ENCODE measurements at places on chromosomes 13 and 19.
A peak's percentile ranks its signal among the peaks of the same experiment; 100 is the strongest.

GRCh38 chr19:33717878-33718277 is 78.8 kb upstream of the KCTD15 start:
- DNase-seq = no peak
- no peaks in the 10 kb centered on the region for H3K27me3 ChIP-seq
- no peak overlapping the region for H3K4me3 ChIP-seq
- no peaks in the 10 kb centered on the region for H3K4me1 ChIP-seq

DNA sequence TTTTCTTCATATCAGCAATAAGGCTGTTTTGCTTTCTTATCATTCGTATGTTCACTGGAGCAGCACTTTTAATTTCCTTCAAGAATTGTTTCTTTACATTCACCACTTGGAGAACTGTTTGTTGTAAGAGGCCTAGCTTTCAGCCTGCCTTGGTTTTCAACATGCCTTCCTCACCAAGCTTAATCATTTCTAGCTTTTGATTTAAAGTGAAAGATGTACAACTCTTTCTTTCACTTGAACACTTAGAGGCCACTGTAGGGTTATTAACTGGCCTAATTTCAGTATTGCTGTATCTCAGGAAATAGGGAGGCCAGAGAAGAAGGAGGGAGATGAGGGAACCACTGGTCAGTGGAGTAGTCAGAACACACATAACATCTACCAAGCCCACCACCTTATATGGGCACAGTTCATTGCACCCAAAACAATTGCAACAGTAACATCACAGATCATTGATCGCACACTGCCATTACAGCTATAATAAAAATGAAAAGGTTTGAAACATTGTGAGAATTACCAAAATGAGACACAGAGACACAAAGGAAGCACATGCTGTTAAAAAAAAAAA is 181.4 kb upstream of the TUBA3C start:
- H3K4me3 ChIP-seq = no peak overlapping the region
- DNase-seq = no peak
- no peaks in the 10 kb centered on the region for H3K36me3 ChIP-seq
- H3K27me3 ChIP-seq = no peaks in the 10 kb centered on the region

DNA sequence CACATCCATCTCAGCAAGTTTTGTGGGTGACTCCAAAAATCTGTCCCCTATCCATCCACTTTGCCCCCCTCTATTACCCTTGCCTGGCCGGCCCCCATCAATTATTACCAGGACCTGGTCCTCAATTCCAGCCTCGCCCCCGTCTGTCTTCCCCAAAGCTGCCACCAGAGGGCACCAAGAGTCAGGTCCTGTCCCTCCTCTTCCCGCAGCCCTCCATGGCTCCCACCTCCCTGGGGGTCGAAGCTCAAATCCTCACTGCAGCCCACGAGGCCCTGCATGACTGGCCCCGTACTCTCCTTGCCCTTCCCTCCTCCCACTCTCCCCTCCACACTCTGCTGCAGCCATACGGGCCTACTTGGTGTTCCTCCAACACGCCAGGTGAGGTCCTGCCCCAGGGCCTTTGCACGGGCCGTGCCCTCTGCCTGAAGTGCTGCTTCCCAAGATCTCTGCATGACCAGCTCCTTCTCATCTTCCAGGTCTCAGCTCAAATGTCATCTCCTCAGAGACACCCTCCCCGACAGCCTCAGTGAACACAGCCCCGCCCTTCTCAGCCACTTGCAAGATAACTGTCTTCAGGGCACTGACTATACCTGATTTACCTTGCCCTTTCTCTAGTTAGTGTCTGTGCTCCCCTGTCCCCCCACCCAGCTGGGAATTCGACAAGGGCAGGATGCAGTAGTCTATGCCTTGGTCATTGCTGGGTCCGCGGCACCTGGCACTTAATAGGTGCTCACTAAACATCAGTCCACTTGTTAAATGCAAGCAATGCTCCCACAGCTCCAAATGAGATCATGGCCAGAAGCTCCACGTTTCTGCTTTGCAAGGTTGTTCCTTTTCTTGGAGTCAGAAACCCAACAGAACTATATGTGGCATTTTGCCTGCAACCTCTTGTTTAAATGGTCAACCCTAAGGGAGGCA is 16.8 kb upstream of the SEMA6B start:
- no peak overlapping the region for H3K4me3 ChIP-seq
- peak; percentile 37 for DNase-seq
- H3K36me3 ChIP-seq = no peaks in the 10 kb centered on the region
- H3K4me1 ChIP-seq = no peaks in the 10 kb centered on the region
- no peak overlapping the region for H3K27ac ChIP-seq
- H3K27me3 ChIP-seq = peaks cover 28% of the 10 kb centered on the region

DNA sequence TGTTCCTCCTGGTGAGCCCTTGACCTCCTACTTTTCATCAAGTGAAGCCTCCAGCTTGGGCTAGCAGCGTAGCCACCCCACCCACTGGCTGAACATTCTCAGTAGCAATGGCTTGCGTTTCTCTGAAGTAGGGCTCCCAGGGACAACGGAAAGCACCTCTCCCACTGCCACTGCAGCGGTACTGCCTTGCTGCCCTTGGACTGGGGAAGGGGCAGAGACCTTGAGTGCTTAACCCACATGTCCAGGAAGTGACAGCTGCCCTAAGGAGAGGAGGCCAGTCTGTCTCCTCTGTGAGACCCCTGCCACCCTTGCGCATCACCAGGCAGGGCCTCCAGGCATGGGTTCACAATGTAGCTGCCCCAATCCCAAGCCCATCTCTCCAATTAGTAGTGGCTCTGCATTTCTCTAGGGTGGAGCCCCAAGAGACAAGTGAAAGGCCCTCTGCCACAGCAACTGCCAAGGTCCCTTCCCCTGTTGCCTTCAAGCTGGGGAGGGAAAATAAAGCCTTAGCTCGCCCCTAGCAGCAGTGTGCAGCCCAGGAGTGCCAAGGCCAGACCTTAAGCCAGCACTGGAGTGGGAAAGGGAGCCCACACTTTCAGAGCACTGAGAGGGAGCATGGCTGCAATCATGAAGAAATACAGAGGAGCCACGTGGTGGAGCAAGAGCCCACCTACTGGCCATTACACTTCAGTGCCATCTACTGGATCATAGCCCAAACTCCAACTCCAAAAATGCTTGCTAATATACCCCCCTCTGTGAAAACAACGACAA is 175.9 kb upstream of the TRPC4 start:
- no peaks in the 10 kb centered on the region for H3K4me1 ChIP-seq
- DNase-seq = no peak
- H3K36me3 ChIP-seq = no peaks in the 10 kb centered on the region
- H3K27me3 ChIP-seq = no peaks in the 10 kb centered on the region
- H3K27ac ChIP-seq = no peak overlapping the region

DNA sequence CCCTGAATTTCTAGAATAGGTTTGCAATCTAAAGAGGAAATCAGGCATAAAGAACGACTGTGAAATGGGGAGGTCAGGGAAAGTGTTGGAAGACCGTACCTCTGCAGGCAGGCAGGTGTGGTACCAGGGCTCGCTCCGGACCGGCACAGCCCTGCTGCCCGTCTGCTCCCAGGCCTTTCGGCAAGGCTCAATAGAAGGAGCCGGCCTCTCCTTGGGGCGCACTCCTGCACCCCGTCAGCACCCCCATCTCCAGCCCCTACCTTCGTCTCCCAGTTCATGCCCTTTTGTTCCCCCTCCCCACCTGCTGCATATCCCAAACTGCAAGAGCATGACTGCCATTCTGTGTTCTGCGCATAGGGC is 139.8 kb upstream of the SOX1 start:
- no peak overlapping the region for H3K27ac ChIP-seq
- H3K4me3 ChIP-seq = no peak overlapping the region
- DNase-seq = no peak
- H3K36me3 ChIP-seq = no peaks in the 10 kb centered on the region
- H3K27me3 ChIP-seq = no peaks in the 10 kb centered on the region

GRCh38 chr13:78121001-78121400 is 202.4 kb upstream of the EDNRB start:
- H3K36me3 ChIP-seq = no peaks in the 10 kb centered on the region
- H3K4me3 ChIP-seq = no peak overlapping the region
- DNase-seq = no peak
- peaks cover 3% of the 10 kb centered on the region for H3K27me3 ChIP-seq
- no peak overlapping the region for H3K27ac ChIP-seq

- no peak overlapping the region for H3K4me3 ChIP-seq
- H3K4me1 ChIP-seq = no peaks in the 10 kb centered on the region
- no peak overlapping the region for H3K27ac ChIP-seq
- peaks cover 28% of the 10 kb centered on the region for H3K27me3 ChIP-seq
These were observed 48.8 kb upstream of the C1QTNF9B start for GRCh38 chr13:23946067-23946466.

- DNase-seq = no peak
- H3K36me3 ChIP-seq = peaks cover 38% of the 10 kb centered on the region
- H3K4me3 ChIP-seq = peak overlapping the region; percentile 75
- H3K27me3 ChIP-seq = peaks cover 4% of the 10 kb centered on the region
These were observed 170.8 kb downstream of the KDM4B start for GRCh38 chr19:5139583-5140325.

GRCh38 chr13:40163066-40164000 is 503.1 kb downstream of the FOXO1 start:
- no peak overlapping the region for H3K27ac ChIP-seq
- H3K4me3 ChIP-seq = no peak overlapping the region
- DNase-seq = no peak
- peaks cover 3% of the 10 kb centered on the region for H3K4me1 ChIP-seq
- H3K36me3 ChIP-seq = no peaks in the 10 kb centered on the region

GRCh38 chr13:102289606-102290005 is 112.2 kb downstream of the FGF14 start:
- H3K27me3 ChIP-seq = peaks cover 3% of the 10 kb centered on the region
- H3K27ac ChIP-seq = no peak overlapping the region
- no peak for DNase-seq
- no peaks in the 10 kb centered on the region for H3K4me1 ChIP-seq
- H3K36me3 ChIP-seq = no peaks in the 10 kb centered on the region

DNA sequence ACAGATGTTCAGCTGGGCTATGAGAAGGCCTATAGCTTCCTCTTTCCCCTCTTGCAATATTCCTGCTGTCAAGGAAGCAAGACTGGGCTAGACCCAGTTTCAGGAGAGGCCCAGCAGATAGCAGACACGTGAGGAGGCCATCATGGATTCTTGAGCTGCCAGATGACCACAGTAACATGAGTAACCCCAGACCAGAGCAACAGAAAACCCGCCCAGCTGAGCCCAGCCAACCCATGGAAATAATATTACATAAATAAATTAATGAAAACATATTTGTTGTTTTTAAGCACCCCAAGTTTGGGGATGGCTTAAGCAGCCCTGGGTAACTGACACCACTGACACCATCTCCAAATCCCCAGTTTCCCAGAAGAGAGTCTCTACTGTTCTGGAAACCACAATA is 50.2 kb upstream of the PDCD5 start:
- no peak overlapping the region for H3K4me3 ChIP-seq
- no peaks in the 10 kb centered on the region for H3K27me3 ChIP-seq
- no peak overlapping the region for H3K27ac ChIP-seq
- H3K4me1 ChIP-seq = no peaks in the 10 kb centered on the region

GRCh38 chr13:82088781-82089180 is 1747.9 kb upstream of the SPRY2 start:
- H3K4me3 ChIP-seq = no peak overlapping the region
- no peak for DNase-seq
- no peak overlapping the region for H3K27ac ChIP-seq
- no peaks in the 10 kb centered on the region for H3K27me3 ChIP-seq
- no peaks in the 10 kb centered on the region for H3K36me3 ChIP-seq

GRCh38 chr13:101346942-101347728 is 69.2 kb downstream of the NALCN start:
- no peak overlapping the region for H3K4me3 ChIP-seq
- H3K4me1 ChIP-seq = no peaks in the 10 kb centered on the region
- no peak overlapping the region for H3K27ac ChIP-seq
- H3K27me3 ChIP-seq = no peaks in the 10 kb centered on the region
- H3K36me3 ChIP-seq = no peaks in the 10 kb centered on the region

GRCh38 chr19:18862976-18863842 is 31.4 kb downstream of the UPF1 start:
- H3K4me3 ChIP-seq = no peak overlapping the region
- H3K27ac ChIP-seq = no peak overlapping the region
- no peak for DNase-seq
- no peaks in the 10 kb centered on the region for H3K4me1 ChIP-seq

- DNase-seq = no peak
- H3K27ac ChIP-seq = no peak overlapping the region
- H3K4me3 ChIP-seq = no peak overlapping the region
- H3K36me3 ChIP-seq = no peaks in the 10 kb centered on the region
These were observed 192.2 kb upstream of the KL start for GRCh38 chr13:32824061-32824460.

Data from T-helper 2 cell treated with Interferon-gamma antibody and Interleukin-4, amounts not matched to agents 5 μg/mL and 100 μg/mL, for 36 hours (primary cell).